ENCODE measurements at places on chromosomes 13 and 19.
A peak's percentile ranks its signal among the peaks of the same experiment; 100 is the strongest.

GRCh38 chr13:79943346-79944023 lies 397.4 kb downstream of the SPRY2 start:
- DNase-seq: no peak

GRCh38 chr13:70090036-70090723 lies 17.4 kb upstream of the ATXN8OS start:
- DNase-seq: no peak

DNA sequence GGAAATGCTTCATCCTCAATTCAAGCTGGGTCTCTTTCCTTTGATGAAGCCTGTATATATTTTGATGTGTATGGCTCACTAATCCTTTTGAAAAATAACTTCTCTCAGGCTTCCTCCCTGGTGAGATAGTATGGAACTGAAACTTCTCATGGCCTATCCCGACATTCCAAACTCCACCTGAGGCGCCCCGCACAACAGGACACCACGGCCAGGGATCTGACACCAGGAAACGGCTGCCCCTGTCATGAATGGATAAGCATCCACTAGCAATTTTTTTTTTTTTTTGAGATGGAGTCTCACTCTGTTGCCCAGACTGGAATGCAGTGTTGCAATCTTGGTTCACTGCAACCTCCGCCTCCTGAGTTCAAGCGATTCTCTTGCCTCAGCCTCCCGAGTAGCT lies 16.4 kb downstream of the SLC7A1 start:
- no peak for DNase-seq

- DNase-seq: no peak
Observed at GRCh38 chr13:81080911-81081454, 740.1 kb upstream of the SPRY2 start.

DNA sequence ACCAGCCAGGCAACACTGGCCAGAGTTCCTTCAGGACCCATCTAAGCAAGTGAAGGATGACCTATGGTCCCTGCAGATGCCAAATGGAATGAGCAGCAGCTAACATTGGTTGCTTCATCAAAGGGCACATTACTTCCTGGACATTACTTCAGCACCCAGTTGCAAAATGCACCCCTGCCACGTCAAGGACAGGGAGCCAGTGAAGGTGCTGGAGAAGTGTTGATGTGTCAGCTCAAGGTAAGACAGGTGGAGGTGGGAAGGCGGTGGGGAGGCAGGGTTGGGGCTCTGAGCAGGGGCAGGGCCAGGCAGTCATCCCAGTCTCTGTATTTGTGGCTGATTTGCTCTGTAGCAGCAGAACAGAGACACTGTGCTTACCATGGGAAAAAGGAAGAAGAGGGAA lies 14.6 kb downstream of the CSNK1A1L start:
- no peak for DNase-seq

DNA sequence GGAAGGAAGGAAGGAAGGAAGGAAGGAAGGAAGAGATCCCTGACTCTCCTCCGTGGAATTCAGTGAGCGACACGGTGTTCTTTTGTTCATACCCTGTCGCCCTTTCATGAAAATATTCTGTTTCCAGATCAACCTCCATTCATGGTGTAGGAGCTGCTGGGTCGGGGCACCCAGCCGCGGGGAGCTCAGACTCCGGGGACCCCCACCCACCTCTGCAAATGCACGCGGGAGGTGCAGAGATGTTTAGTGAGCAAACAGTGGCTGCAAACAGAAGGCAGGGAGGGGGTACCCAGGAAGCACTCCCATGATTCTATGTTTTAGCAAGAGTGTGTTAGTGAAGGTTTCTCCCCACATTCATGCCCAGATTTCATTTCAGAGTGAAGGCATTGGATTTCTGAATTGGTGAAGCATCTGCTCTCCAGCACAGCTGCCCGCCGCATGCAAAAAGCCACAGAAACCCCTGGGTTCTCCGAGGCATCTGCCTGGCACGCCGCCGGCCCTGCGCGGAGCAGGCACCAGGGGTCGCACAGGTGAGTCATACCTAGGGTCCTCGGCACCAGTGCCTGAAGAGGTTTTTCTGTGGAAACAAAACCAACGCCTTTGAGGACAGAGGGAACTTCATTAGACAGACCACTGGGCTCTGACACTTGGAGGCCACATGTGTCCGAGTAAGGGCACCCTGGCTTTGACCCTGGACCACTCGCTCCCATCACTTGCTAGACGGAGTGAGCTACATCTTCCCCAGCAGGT lies 80.6 kb downstream of the ZNF557 start:
- DNase-seq: no peak

DNA sequence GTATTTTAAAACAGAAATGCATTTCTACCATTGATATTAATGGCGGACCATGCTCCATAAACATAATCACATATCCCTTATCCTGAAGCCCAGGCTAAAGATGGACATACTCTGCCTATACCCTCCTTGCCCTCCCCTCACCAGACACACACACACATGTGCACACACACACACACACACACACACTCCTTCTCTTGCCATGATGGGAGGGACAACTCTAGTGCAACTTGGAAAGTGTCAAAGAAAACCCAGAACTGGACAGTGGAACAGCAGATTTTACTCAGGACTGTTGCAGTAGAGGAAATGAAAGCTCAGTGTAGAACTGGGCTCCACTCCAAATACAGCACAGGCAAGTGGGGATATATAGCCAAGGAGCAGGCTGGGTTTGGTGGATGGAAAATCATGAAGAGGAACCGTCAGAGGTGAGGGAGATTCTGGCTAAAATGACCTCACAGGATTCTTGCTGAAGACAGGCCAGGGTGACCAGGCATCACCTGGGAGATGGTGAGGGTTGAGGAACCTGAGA lies 40.8 kb downstream of the TNFRSF19 start:
- no peak for DNase-seq

DNA sequence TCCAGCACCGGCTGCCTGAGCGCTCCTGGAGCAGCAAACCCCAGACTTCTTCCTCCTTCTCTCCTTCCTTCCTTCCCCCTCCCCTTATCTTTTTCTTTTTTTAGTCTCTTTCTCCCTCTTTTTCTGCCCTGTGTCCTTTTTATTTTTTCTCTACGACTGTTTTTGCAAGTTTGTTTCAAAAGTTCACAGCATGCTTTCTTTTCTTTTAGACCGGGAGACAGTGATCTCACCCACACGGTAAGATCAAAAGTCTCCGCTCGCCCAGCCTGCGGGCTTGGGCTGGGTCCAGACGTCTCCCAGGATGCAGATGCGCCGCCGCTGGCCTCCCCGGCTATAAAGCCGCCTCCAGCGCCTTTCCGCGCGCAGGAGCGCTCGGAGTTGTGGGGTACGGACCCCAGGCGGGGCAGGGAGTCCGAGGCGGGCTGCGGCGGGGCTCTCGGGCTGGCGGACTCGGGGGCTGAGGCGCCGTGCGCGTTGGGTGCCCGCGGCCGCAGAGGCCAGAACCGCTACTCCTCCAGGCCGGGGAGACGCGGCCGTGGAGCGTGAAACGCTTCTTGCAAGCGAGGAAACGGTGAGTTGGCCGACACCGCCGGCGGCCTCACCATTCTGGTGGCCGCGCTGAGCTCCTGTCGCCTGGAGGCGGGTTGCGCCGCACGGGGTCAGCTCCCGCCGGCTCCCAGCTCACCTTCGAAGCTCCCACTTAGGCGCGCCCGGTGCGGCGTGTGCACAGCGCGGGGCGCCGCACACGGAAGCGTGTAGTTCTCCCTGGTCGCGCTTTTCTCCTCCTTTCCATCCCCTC lies 2.0 kb upstream of the TSHZ3 start:
- DNase-seq: no peak

- no peak for DNase-seq
Observed at GRCh38 chr19:9528757-9529336, 9.6 kb downstream of the ZNF426 start.

DNA sequence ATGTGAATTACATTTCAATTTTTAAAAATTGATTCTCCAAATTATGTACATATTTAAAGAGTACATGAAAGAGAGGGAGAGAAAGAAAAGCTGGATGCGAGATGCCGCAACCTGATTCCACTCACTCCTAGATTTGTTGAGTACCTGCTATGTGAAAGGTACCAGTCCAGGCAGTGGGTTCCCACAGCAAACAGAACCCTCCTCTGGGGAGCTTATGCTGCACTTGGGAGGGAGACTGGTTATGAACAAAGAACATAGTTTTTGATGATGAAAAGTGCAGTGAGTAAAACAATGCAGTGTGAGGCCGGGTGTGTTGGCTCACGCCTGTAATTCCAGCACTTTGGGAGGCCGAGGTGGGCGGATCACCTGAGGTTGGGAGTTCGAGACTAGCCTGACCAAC lies 43.4 kb downstream of the ACTN4 start:
- no peak for DNase-seq

GRCh38 chr19:28301961-28302360 lies 911.0 kb downstream of the UQCRFS1 start:
- DNase-seq: no peak

DNA sequence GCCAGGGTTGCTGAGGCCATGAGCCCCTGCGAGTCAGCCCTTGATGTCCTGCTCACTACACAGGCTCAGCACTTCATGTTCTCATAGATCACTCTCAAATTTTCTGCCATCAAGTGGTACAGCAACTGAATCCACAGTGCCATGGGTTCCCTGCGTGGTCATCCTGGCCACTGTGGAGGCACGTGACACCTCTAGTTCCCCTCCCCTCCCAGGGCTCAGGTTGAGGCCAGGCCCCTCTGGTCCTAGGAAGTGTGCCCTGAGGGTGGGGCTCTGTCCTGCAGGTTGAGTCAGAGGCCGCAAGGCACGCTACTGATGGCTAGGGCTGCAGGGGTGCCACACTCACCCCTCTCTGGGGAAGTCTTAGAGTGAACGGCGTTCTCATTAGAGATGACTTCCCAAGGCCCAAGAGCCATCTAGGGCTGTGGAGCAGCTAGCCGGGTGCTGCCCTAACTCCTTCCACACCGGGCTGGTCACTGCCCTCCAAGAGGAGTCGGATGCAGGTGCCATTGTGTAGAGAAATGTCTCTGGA lies 39.8 kb upstream of the TPM4 start:
- no peak for DNase-seq

GRCh38 chr13:45490068-45490467 lies 25.3 kb downstream of the COG3 start:
- DNase-seq: no peak

DNA sequence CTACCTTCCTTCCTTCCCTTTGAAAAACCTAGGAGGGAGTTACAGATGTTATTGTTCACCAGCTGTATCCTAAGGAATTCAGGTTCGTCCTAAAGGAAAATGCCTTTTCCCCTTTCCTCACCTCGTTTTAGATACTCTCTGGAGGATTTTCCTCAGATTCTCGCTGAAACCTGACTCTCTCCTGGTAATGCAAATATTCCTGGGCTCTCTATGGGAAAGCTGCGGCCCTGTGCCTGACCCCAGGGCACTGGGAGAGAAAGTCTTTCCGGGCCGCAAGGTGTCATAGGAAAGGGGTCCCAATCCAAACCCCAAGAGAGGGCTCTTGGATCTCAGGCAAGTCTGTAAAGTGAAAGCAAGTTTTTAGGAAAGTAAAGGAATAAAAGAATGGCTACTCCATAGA lies 13.1 kb upstream of the OR1M1 start:
- no peak for DNase-seq

DNA sequence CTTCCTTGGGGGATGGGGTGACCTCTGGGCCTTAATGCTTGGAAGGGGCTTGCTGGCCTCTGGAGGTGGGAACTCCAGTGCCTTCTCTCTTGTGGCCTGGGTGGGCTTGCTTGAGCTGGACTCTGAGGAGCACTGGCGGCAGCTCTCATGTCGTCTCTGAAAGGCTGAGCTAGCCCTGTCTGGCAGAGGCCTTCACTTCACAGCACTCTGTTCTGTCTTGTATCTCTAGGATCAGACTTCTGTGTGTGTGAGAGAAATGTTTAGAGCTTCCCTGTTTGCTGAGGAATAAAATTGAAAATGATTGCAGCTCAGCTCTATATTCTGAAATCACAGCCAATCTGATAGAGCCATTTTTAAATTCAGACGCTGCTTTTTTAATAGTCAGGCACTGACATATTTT lies 185.3 kb downstream of the KCNRG start:
- DNase-seq: no peak

GRCh38 chr13:43094901-43095300 lies 71.5 kb downstream of the DNAJC15 start:
- no peak for DNase-seq

DNA sequence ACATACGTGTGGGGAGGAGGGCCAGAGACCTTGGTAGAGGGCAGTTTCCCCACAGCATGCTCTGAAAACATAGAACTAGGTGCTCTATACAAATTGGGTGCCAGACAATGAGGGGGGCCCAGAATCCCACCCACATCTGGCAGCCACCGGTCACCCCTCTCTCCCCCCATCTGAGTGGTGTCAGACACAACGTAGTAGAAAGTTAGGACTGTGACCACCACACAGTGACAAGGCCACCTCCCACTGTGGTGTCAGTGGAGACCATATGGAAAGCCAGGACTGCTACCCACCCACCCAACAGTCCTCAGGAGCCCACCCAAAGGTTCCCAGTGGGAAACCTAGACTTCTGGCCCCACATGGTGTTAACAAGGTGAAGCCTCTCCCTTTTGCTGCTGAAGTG lies 2.1 kb upstream of the ATP4B start:
- no peak for DNase-seq

DNA sequence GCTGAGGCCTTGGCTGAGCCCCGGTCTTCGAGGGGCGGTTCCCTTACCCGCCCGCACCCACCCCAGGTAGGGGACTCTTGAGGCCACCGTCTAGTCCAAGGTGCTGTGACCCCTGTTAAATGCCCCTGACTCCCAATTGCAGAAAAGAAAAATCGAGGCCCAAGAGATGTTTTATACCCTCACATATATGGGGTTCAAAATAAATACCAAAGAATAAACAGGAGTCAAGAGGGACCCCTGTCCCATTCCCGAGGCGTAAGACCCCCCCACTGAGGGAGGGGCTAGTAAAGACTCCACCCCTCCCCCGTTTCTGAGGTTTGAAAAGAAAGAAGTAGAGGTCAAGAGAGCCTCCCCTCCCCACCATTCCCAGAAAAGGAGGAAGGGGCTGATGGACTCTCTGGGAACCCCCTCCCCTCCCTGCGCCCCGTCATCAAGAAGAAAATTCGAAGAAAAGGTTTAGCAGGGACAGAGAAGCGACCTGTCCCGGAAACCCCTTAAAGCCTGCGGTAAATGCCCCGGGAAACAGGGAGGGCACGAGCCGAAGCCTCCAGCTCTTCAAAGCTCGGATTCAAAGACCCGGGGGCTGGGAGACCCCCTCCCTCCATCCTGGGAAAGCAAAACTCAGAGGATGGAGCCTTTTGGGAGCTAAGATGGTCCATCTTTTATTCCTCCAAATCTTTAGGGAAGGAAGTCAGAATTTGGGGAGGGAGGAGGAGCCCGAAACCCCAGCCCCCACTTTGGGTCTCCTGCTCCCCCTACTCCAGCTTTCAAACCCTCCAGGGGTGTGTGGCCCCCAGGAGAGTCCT lies 755 bp upstream of the RAB3A start:
- DNase-seq: peak; percentile 87

DNA sequence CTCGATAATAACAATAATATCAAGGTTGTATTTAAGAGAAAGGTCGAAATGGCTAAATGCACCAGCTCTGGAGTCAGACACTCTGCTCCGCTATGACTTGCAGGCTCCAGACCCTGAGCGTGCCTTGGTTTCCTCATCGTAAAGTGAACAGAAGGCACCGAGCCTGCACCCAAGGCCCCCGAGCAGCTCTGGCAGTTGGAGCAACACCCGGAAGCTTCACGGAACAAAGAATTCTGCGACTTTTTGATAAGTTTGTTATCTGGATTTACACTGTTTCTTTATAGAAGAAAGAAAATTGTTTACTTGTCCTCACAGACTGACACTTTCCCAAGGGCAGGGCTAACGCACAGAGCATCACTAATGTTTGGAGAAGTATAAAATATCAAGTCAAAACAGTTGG lies 4.4 kb downstream of the GRTP1 start:
- no peak for DNase-seq

GRCh38 chr13:67353941-67354340 lies 123.8 kb upstream of the PCDH9 start:
- no peak for DNase-seq

GRCh38 chr19:13099073-13099999 lies 3.3 kb downstream of the LYL1 start:
- DNase-seq: no peak

All from NCI-H1105 (cell line).